Naive B cell (primary cell): ENCODE measurements at places on chromosomes 5 and 9.

DNA sequence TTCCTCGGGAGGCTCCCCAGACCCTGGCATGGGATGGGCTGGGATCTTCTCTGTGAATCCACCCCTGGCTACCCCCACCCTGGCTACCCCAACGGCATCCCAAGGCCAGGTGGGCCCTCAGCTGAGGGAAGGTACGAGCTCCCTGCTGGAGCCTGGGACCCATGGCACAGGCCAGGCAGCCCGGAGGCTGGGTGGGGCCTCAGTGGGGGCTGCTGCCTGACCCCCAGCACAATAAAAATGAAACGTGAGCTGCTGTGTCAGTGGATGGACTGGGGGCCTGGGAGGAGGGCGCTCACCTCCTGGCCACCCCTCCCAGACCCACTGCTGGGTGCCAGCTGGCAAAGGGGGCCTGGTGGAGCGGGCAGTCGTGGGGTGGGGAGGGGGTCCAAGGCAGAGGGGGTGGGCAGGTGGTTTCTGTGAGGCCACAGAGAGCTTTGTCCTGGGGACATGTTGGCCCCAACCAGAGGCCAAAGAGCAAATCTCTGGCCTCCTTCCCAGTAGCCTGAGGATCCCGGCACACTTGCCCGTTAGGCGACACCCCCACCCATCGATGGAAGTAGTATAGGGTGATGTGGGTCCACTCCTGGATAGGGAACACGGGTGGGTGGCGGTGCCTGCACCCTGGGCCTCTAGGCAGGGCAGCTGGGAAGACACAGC lies 9.8 kb downstream of the EGFL7 start:
- no peak for DNase-seq

DNA sequence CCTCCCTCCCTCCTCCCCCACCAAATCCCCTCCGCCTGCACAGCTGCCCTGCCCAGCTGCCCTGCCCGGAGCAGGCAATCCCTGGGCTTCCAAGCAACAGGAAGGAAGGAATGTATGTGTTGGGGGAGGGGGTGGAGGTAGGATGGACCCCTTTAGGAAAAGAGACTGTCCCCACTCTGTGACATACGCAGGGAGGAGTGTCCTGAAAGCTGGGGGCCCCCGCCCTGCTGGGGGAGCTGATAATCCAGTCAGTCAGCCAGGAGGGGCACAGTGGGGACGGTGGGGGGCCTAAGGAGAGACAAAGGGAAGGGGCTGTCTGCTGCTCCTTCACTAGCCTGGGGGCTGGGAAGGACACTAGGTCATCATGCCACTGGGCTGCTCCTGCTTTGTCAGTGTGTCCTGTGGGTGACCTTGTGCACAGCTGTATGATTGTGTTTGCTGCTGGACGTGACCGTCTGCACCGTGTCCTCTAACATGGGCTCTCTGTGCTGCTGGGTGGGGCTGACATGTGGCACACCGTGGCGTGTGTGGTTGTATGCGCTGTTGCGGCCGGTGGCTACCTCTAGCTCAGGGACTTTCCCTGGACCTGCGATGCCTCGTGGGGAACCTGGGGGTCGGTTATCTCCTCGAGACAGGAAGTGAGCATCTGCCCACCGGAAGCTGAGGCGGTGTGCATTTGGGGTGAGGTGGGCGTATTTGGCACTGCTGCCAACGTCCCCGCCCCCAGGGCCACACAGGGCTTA lies 3.0 kb downstream of the N4BP3 start:
- DNase-seq: peak; percentile 91

- DNase-seq: no peak
Observed at GRCh38 chr9:70668751-70669150, 254.3 kb upstream of the KLF9 start.

GRCh38 chr9:26292943-26293342 lies 599.7 kb downstream of the CAAP1 start:
- DNase-seq: no peak

DNA sequence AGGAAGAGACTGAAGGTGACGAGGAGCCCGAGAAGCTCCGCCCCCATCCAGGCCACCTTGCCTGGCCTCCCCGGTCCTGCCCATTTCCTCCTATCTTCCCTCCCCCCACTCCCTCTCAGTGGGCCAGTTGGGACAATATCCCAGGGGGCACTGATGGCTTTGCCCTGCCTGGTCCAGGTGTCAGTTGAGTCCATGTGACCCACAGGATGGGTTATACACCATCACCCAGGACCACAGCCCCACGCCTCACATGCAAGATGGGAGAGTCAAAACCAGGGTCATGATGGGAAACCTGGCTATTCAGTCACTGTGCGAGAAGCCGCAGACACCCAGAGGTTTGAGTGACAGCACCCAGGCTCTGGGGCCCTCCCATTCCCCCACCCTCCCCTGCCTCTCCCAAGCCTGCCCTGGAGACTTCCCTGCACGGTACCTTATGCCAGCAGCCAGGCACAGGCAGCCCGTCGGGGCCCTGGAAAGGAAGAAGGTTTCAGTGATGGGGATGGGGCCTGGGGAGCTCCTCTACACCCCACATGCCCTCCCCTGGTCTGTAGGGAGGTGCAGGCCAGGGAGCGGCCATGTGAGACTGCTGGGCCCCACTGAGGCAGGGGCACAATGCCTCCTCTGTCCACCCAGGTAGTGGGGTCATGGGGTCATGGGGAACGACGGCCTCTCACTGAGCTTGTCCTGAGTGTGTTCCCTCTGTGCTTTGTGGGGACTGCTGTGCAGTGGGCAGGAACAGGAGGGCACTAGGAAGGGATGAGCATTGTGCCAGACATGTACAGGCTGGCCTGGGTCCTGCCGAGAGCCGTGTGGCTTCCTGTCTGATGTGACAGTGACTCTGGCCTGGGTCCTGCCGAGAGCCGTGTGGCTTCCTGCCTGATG lies 6.3 kb upstream of the PHYKPL start:
- DNase-seq: no peak

DNA sequence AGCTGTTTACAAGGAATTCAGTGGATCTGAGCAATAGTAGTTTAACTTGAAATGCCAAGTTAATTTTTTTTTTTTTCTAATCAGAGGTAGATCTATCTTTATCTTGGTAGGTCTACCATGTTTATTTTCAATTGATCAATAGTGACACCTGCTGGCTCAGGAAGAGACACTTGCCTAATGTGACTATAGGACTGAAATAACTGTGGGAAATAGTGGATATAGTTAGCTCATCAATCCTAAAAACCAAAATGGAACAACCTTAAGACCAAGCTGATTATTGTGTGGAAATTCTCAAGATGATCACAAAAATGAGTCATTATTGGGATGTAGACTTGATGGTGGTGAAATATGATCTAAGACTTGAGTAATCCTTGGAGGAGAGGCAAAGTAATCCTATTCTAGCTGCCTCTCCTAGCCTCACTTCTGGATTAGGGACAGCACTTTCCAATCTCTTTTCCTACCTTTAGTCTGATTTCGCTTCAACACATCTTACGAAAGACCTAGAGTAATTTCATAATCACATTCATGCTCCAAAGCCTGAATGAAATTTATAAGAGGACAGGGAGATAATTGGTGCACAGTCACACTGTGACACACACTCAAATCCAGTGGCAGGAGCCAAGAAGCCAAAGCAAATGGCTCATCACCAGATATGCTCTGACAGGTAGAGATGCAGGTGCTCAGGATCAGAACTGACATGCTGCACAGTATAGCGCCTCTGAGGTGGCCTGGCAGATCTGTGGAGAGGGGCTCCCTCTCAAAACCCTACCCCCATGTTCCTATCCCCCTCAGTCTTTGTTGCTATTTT lies 156.3 kb downstream of the HMHB1 start:
- no peak for DNase-seq

DNA sequence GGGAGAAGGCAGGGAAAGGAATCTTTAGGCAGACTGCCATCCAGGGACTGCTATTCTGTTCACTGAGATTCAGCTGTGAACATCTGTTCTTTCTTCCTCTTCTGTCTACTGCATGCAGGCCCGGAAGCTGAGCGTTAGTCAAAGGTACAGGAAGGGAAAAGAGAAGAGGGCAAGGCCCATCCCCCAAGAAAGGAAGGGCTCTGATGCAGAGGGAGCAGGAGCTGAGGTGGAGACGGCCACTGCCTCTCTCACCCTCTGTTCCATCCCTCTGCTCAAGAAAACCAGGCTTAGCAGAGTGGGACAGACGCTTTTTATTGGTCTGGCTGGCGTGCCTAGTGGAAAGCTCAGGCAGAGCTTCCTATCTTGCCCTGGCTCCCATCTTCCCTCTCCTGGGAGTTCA lies 57.6 kb downstream of the PFDN1 start:
- peak; percentile 10 for DNase-seq

GRCh38 chr5:139694556-139695177 lies 46.5 kb downstream of the CXXC5 start:
- DNase-seq: no peak

GRCh38 chr5:137561608-137562007 lies 62.5 kb upstream of the SPOCK1 start:
- no peak for DNase-seq

- DNase-seq: no peak
Observed at GRCh38 chr9:18730241-18730640, 256.3 kb downstream of the ADAMTSL1 start.

GRCh38 chr9:120294003-120294402 lies 286.0 kb downstream of the CDK5RAP2 start:
- DNase-seq: no peak

DNA sequence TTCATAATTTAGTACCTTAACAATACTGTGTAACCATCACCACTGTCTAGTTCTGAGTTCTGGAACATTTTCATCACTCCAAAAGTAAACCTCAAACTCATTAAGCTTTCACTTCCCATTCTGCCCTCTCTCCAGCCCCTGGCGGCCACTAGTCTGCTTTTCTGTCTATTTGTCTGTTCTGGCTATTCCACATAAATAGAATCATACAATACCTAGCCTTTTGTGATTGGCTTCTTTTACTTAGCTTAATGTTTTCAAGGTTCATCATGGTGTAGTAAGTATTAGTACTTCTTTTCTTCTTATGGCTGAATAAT lies 138.7 kb downstream of the RAPGEF6 start:
- DNase-seq: peak; percentile 5

DNA sequence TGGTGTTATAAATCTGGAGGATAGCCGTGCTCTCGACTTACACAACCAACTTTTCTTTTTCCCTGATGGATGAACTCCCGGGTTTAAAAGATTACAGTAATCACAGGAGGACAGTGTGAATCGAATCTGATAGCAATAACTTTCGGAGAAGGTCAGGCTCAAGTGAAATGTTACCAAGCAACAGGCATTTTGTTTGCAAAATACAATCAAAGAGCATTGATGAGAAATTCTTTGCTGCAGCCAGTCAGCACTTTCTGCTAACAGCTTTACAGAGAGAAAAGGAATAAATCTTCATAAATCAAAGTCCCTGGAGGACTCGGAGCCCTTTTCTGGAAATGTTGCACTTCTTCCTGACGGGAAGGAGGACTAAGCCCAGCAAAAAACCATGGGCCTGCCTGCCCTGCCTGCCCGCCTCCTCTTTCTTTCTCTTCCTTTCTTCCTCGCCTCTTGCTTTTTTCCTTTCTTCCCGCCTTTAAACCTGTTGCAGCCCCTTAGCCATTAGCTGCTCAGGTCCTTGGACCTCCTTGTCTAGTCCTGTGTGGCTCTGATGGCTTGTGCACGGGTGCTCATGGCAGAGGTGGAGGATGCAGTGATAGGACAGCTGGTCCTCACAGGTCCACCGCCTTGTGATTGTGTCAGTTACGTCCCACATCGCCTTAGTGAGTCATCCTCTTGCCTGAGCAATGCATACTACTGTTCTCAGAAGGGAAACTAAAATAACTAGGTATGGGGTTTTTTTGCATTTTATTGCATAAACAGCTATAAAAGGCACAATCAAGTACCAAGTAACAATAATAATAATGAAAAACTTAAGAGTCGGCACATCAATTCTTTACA lies 6.2 kb downstream of the DMRT3 start:
- no peak for DNase-seq

GRCh38 chr9:130992682-130993032 lies 16.3 kb upstream of the LAMC3 start:
- DNase-seq: no peak

GRCh38 chr9:73558471-73558870 lies 406.8 kb downstream of the ANXA1 start:
- no peak for DNase-seq

GRCh38 chr5:103523319-103523718 lies 39.3 kb downstream of the NUDT12 start:
- DNase-seq: no peak

GRCh38 chr9:94767331-94768072 lies 41.0 kb downstream of the AOPEP start:
- DNase-seq: no peak

DNA sequence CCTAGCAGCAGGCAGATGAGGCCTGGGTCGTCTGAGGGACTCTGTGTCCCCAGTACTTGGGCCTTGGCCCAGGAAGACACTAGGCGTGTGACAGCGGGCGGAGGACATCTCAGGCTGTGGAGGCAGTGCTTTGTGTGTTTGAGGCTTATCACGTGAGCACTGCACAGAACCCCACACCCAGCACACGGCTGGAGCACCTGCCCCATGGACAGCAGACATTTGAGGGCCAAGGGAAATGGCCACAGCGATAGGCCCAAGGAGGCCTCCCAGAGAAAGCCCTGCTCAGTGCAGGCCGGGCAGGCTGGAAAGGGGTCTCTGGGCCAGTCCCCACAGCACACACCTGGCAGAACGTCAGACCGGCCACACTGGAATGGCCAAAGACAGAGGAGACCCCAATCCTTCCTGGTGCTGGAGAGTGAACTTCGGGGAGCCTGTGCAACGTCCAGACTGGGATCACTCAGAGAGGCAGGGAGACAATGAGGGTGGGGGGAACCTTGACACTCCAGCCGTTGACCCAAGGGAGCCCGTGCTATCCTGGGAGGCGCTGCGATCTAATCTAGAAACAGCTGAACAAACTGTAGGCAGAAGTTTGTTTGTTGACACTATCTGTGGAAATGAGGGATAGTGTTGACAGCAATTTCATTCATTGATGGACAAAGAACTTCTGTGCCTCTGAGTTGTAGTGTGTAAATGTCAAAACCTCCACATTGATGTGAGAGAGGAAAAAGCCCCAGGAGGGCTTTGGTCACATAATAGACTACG lies 19.6 kb upstream of the FLT4 start:
- no peak for DNase-seq

DNA sequence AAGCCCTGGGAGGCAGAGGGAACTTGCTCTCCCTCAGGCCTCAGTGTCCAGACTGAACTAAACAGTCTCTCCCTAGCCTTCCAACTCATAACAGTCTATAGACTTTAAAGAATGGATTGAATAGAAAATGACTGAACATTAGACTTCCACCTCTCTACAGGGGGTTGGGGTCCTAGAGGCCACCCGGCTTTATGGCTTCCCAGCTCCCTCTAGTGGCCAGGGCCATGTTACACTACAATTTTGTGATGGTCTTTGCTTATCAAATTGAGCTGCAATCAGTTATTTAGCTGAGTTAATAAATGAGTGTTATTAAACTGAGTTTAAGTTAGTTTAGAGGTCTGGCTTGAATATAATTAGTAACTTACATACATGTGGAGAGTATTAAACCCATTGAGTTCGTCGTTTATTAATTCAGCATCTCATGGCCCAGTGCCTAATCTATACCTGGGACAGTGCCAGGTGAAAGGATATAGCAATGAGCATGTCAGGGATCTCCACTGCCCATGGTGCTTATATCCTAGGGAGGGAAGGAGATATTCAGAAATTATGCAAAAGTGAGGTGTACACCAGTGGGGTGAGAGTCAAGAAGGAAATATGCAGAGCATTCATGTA lies 105.2 kb downstream of the SH3TC2 start:
- peak; percentile 38 for DNase-seq

- no peak for DNase-seq
Observed at GRCh38 chr5:73801686-73802085, 175.7 kb downstream of the ARHGEF28 start.
